Fibroblast of skin of back (primary cell): ENCODE measurements at places on chromosomes 16 and 17.

- no peak for DNase-seq
Observed at GRCh38 chr17:81607431-81607830, 29.5 kb downstream of the NPLOC4 start.

DNA sequence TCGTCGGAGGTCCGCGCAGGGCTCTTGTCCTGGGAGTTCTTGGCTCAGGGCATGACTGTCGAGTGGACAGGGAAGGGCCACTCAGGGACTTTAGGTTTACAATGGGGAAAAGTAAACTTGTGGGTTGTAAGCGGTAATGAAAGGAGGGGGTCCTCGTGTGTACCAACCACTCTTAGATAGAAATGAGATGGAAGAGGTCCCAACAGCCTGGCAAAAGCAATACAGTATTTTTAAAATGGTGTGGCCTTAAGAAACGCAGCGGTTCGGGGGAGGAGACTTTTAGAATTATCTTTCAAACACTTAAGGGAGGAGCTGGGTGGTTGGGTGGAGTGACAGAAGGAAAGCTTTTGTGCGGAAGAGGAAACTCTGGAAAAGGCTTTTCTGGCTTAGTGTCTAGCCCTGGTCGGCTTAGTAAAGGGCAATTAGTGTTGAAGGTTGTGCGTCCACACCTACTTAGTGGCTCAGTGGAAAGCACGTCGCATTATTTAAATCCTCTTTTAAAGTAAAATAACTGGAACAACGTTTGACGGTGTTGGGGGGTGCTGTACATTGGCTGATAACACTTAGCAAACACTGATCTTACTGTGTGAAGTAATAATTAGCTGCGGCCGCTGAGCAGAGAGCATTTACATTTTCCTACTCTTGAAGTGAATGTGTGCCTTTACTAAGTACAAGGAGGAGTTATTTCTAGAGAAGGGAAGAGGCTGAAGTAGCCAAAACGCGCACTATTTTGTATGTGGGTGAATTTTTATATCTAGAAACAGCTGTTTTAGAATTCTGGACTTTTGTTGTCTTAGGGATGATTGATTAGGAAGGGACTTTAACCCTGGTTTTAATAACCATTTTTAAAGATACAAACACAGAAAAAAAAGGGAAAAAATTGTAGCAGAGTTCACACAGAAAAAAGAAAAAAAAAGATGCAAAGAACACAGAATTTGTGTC lies 1.0 kb downstream of the WSB1 start:
- peak; percentile 87 for DNase-seq

DNA sequence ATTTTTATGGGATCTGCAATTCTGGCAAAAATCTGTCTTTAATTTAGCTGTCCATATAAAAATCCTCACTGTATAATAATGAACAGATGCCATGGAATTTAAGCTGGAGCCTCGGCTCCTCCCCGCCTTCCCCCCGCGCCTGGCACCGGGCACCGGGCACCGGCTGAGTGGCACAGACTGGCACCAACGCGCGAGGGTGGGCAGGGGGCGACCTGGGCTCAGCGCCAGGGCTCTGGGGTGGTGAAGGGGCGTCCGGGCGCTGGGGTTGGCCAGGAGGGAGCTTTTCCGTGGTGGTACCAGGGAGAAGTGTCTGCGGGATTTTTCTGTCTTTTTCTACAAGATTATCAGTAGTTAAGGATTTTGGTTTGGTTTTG lies 9.1 kb downstream of the NEUROD2 start:
- no peak for DNase-seq

- peak; percentile 16 for DNase-seq
Observed at GRCh38 chr17:59547131-59547915, 18.1 kb upstream of the DHX40 start.

- no peak for DNase-seq
Observed at GRCh38 chr16:11520442-11520841, 66.3 kb downstream of the LITAF start.

DNA sequence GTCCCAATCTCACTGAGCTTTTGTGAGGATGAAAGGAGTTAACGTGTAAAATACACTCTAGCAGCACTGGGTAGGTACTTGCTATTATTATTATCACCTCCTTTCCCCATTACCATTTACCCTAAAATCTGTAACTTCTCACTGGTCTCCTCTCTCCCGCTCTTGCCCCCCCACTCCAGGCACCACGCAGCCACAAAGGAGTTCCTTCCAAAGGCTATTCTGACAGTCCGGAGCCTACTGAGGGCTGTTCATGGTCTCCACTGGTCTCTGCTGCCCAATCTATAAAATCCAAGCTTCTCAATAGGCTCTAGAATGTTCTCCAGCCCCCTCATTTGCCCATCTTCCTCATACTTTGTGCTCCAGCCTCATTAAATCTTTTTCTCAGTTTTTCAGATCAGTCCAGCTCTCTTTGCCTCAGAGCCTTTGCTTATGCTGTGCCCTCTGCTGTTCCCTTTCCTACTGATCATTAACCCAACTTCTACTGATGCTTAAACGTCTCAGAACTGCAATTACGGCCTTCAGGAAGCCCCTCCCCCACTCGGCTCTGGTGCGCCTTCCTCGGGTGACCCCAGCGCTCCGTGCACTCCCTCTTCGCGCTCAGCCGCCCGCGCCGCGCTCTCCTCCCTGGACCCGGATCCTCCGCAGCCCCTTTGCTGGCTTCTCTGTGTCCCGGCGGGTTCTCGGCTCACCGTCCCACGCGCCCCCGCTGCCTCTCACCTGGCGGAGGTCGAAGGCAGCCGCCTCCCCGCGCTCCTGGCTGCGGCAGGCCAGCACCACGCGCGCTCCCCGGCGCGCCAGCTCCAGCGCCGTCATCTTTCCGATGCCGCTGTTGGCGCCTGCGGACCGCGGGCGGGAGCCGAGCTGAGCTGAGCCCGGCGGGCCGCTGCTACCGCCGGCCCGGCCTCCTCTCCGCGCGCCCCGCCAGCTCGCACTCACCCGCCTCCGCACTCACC lies 737 bp downstream of the DHRS13 start:
- DNase-seq: no peak

DNA sequence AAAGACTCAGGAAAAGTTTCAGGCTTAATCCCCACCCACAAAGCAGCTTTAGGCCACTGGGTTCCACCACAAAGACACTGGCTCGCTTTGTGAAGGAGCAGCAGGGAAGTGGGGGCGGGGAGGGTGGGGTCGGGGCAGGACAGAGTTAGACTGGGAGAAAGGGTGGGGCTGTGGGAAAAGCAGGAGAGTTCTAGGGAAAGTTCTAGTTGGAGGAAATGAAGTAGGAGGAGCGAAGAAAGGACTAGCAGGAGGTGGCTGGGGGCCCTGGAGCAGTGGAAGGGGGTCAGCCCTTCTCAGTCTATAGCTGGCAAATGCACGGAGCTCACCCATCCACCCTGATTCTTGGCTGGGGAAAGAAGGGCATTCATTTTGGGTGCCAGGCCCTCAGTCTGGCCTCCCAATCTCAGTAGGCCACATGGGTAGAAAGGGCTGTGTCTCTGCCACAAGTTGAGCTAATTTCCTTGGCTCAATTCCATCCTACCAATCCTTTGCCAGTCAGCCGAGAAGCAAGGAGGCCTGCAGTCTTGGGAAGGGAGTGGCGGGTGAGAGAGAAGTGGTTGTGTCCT lies 4.6 kb downstream of the INPP5K start:
- peak; percentile 43 for DNase-seq

DNA sequence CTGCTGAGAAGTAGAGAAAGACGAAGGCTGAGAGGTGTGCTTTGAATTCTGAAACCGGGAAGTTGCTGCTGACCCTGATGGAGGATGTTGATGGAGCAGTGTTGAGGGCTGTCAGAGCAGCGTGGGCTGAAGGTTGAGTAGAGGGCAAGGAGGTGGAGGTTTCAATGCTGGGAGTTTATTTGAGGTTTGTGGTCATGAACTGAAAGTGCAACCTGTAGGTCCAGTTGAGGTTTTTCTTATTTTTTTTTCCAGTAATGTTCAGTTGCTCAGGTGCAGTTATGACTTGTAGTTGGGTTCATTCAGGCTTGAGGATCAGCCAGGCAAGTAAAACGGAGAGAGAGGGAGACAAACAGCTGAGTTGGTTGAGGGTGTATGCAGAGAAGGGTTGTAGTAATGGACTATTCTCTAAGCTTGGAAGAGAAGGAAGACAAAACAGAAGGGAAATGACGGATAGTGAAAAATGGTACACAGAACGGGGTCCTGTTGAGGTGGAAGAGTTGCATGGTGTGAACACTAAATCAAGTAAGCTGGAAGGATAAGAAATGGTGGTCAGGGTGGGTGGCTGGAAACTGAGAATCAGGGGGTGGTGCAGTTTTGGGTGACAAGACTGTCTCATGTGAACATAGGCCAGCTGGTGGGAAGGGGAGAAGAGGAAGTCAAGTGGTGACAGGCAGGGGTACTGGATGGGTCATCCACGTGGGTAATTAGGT lies 8.7 kb upstream of the UBE2G1 start:
- DNase-seq: no peak

- peak; percentile 58 for DNase-seq
Observed at GRCh38 chr17:27654654-27655524, 23.9 kb downstream of the LGALS9 start.

DNA sequence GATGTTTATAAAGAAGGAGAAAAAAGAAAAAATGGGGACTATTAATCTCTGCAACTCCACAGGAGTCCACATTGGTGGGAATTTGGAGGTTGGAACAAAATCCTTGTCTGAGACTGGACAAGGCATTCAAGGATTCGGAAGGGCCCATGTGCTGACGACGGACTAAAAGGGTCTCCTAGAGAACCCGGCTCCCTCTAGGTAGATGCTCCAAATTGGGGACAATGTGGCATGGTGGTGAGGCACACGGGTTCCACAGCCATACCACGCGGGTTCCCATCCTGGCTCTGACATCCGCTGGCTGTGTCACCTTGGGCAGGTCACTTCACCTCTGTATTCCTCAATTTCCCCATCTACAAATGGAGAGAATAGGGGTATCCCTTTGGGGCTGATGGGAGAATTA lies 227.4 kb downstream of the C16orf78 start:
- DNase-seq: no peak

DNA sequence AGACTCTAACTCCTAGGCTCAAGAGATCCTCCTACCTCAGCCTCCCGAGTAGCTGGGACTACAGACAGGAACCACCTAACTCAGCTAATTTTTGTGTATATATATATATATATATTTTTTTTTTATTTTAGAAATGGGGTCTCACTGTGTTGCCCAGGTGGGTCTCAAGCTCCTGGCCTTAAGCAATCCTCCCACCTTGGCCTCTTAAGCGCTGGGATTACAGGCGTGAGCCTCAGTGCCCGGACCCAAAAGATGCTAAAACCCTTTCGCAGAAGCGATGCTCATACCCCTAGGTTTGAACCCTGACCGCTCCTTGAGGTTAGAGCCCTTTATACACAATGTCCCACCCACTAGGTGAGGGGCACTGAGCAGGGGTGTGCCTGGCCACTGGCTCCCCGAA lies 2.2 kb upstream of the CLDN9 start:
- no peak for DNase-seq

GRCh38 chr16:86342161-86342834 lies 168.0 kb upstream of the FOXF1 start:
- DNase-seq: no peak

DNA sequence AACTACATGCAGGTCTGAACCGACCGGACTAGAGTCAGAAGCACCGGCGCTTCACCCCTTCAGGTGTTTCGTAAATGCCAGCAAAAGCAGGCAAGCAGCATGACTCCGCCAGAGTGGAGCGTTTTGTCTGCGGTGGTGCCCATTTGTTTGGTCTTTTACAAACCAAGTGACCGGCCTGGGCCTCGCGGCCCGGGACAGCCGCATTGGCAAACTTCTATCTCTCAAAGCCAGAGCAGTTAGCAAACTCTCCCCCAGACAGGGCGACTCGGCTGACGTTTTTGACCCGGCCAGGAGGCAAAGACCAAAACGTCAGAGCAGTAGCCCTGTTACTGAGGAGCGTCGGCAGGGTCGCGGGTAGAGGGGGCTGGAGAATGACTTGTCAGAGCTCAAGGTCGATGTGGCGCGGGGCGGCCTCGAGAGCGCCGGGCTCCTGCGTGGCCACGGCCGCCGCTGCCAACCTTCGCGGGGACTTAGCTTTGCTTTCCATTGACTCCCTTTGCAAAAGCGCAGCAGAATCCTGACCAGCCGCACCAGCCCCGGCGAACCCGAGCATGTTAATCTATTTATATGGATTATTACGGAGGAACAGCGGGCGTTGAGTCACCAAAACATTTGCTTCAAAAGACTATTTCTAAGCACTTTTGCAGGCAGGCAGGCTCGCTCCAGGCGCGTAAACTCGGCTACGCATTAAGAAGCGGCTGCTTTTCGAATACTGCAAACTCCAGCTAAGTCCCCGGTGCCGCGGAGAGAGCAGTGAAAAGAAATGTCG lies 763 bp upstream of the SOX9 start:
- peak; percentile 55 for DNase-seq

- no peak for DNase-seq
Observed at GRCh38 chr17:602436-602835, 112.2 kb downstream of the VPS53 start.

DNA sequence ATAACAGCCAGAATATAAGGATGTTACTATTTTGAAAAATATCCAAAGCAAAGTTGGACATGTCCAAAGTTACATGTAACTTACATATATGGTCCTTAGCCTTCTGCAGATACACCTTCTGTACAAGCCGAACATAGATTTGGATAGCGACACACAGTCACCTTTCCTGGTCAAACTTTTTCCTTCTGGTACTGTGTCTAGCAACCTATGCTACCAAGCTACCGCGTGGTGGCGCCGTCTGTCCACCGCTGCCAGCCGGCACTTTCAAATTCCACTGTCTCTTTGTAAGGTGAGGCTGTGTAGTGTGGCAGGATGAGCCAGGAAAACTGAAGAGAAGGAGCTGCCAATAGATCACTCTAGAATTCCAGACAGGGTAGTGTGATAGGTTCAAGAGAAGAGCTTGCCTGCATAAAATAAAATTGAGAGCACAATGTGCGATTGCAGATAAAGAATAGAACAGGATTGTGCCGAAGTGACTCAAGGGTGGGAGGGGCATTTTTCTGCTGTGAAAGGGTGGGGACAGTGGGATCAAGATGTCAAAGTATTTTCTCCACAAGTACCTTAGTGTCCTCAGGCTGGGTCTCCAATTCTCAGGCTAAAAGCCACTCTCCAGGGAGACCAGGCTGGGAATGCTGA lies 366.9 kb downstream of the SLC39A11 start:
- DNase-seq: peak; percentile 64

GRCh38 chr17:70825321-70826125 lies 656.2 kb downstream of the KCNJ2 start:
- no peak for DNase-seq

- no peak for DNase-seq
Observed at GRCh38 chr17:5299383-5299782, 17.3 kb downstream of the RABEP1 start.

DNA sequence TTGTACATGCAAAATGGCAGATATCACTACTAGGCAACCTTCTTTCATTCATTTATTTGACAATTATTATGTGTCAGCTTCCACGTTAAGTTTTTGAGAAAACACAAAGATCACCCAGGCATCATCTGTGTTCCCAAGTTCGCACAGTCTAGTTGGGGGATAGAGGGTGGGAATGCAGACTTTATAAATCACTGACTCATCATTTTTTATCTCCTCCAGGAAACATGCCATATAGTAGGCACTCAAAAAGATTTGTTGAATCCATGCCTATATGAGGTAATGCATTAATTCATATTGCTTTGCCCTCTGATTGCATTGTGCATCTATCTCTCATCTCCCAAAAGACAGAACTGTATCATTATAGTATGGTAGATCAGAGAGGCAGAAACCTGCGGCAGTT lies 196.8 kb upstream of the TOX3 start:
- DNase-seq: no peak

- no peak for DNase-seq
Observed at GRCh38 chr17:8887301-8887700, 19.8 kb upstream of the PIK3R6 start.

- DNase-seq: no peak
Observed at GRCh38 chr17:67491681-67492024, 114.6 kb downstream of the PITPNC1 start.

GRCh38 chr17:72294487-72294893 lies 173.7 kb downstream of the SOX9 start:
- no peak for DNase-seq
